Endothelial cell (in vitro differentiated cells): ENCODE measurements at places on chromosomes 5 and 9.

DNA sequence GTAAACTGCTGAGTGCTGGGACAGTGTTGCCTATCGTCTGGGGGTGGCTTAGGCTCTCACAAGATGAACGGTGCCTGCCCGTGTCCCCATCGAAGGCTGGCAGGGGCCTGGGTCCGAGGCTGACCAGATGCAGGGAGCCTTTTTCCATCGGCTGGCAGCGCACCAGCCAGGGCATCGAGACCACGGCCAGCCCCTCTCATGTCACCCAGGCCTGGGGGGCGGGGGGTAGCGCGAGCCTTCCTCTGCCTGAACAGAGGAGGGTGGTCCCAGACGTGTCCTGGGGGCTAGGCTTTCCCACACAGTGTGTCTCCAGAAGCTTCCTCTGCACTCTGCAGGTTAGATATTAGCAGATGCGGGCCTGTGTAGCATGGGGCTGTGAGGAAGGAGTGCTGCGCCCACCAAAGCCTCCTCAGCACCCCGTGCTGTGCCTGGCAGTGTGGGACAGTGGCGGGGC, 17.3 kb downstream of the FGD3 start:
- no peak for DNase-seq

DNA sequence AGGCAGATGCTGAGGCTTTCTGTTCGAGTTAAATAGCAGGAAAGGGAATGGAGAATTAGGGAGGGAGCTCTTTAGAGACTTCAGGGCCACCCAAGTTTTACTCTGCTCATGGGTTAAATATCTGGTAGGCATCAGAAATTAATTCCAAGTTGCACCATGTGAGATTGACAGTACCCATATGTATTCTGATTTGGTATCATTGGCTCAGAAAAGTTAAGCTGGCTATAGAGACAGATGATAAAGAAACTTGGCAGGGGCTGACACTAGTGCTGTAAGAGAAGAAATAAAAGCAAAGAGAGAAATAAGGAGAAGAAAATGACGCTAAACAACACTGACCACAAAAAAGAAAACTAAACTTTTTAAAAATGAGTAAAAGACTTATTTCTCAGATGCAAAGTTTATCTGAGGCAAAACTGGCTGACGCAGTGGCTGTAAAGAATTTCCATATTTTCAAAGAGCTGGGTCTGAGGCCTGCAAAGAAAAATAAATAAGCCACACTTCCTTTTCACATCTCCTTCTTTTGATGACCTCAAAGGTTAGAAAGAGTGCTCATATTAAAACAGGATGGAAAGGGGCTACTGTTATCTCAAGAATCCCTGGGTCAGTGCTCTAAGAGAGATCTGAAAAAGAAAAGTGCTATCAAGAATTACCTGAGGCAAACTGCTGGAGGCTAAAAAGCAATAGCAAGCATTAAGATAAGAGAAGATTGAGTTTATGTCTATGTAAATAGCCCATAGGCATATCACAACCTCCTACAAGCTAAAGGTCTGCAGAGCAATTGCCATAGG, 399.0 kb upstream of the MEF2C start:
- DNase-seq, result no peak

- peak; percentile 71 for DNase-seq
Measured at GRCh38 chr5:140966293-140967225, at the start of gene PCDHAC2. Gene PCDHAC2, plus strand, starts transcription at chr5:140966476. Its CDS starts 291 bp downstream, at chr5:140966767.

DNA sequence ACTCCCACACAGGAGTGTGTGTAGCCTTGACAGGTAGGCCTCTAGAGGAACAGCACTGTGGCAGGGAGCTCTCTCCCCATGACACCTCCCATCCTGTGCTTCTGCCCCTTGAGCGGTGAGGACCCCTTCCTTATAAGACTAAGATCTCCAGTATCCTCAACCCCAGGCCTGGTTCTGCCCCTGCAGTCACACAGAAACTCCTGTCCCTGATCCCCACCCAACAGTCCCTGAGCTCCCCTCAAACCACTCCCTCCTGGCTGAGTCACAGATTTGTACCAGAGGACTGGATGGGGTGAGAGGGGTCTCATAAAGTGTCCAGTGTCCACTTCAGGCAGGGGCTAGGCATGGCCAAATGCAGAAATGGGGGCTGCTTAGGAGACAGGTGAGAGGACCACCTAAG, 47.8 kb upstream of the CDKN2AIPNL start:
- DNase-seq, result no peak

- DNase-seq, result no peak
Measured at GRCh38 chr5:124995421-124995820, 249.0 kb upstream of the ZNF608 start.

GRCh38 chr9:136582977-136583735, 37.3 kb upstream of the NOTCH1 start:
- DNase-seq, result no peak

DNA sequence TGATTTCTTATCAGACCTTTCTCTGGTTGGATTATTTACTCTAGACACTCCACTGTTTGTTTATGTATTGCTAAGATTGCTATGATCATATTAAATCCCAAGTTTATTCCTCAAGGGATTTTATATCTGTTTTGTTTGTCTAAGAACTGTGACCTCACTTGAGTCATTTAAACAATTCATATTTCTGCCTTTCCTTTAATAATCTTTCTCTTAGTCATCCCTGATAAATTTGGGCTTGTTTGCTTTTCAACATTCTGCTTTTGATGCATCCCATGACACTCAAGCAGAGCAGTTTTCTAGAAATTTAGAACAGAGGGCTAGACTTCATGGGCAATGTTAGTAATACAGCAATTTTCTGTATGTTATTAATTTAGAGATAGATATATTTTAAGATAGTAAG, 231.6 kb upstream of the TNC start:
- DNase-seq, result no peak

DNA sequence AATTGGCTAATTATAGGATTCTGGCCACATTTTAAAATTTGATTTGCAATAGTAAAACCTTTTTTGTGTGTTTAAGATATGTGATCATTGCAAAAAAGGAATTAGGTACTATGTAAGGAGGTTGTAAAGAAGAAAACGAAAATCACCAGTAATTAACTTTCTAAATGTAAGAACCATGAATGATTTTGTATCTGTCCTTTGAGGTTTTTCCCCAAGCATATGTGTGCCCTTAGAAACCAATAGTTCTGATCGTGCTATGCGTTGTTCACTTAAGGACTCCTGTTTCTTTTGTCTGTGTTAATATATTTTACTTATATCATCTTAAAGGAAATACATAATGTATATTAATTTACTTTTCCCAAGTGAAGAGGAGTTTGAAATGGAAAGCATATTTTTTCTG, 410.2 kb downstream of the PSAT1 start:
- no peak for DNase-seq

GRCh38 chr9:98031935-98032334, 24.6 kb upstream of the NANS start:
- no peak for DNase-seq

DNA sequence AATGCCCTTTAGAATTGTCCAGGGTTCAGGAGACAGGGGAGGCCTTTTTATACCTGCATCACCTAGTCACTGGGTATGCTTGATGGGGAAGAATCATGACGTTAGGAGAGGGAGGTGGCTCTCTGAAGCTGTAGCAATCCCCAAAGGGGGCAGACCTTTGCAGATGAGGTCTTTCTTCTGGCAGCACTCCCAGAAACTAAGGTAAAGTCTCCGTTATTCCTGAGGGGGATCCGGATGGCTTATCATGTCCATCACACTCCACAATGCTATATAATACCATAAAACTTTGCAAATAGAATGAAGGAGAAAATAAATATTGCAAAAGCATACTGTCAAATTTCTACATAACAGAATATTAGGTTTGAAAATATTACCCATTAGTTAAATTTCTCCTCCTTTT, 21.5 kb upstream of the CAST start:
- DNase-seq, result no peak

- no peak for DNase-seq
Measured at GRCh38 chr5:178496642-178497041, 93.6 kb downstream of the COL23A1 start.

GRCh38 chr9:111965566-111966019, 69.0 kb downstream of the UGCG start:
- no peak for DNase-seq

GRCh38 chr5:159005062-159005461, 94.7 kb downstream of the EBF1 start:
- DNase-seq, result no peak

GRCh38 chr5:134994560-134995156, 27.0 kb downstream of the CATSPER3 start:
- no peak for DNase-seq

GRCh38 chr9:109442716-109443115, 55.4 kb downstream of the PTPN3 start:
- DNase-seq, result no peak

- peak; percentile 28 for DNase-seq
Measured at GRCh38 chr5:124812771-124813358, 66.4 kb upstream of the ZNF608 start.

DNA sequence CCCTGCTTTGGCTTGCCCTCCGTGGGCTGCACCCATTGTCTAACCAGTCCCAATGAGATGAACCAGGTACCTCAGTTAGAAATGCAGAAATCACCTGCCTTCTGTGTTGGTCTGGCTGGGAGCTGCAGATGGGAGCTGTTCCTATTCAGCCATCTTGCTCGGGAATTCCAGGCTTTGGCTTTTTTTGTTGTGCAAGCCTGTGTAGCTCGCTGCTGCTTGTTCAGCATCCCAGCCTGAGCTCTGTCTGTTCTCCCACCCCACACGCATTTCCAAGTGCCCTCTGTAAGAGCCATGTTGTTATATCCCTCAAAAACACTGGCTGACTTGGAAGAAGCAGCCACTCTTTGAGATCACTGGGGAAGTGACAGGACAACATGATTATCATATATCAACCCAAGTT, 101.6 kb upstream of the DPYSL3 start:
- DNase-seq, result no peak

DNA sequence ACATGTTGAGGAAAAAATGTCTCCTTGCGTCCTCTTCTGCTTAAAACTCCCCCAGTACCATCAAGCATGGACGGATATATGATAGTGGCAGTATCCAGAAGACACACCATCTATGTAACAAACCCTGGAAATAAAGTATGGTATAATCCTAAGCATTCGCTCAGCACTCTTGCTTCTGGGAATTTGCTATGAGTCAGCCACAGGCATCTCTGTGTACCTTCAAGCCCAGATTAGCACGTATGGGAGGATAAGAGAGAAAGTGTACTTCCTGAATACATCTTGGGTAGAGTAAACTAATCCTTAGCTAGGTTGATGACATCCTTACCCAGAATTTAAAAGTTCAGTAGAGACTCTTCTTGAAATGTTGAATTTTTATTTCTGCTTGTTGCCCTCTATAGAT, 71.2 kb downstream of the GHR start:
- DNase-seq, result no peak

GRCh38 chr5:74072646-74073045, 446.6 kb downstream of the ARHGEF28 start:
- DNase-seq, result no peak

- DNase-seq, result no peak
Measured at GRCh38 chr5:179926657-179927056, 19.0 kb upstream of the TBC1D9B start.

DNA sequence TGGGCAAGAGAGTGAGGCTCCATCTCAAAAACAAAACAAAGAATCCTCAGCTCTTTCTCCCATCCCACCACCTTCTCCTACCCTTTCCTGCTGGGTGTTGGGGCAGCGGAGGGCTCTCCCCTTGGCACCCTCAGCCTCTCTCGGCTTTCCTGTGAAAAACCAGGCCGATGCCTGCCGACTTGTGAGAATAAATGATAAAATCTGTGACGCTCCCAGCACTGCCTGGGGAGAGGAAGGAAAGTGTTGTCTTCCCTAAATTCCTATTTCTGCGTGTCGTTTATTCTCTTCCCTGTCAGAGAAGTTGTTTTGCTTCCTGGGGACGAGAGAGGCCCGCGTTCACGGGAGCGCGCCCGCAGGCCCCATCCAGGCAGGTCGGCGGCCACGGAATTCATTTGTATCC, 19.7 kb downstream of the NEK6 start:
- no peak for DNase-seq
